Stimulated activated CD4-positive, alpha-beta T cell treated with anti-CD3 and anti-CD28 coated beads, Interleukin-1b, Interleukin-23, amount 100 ng/mL, for 1 hour (primary cell): ENCODE measurements at places on chromosomes 6 and 20.

DNA sequence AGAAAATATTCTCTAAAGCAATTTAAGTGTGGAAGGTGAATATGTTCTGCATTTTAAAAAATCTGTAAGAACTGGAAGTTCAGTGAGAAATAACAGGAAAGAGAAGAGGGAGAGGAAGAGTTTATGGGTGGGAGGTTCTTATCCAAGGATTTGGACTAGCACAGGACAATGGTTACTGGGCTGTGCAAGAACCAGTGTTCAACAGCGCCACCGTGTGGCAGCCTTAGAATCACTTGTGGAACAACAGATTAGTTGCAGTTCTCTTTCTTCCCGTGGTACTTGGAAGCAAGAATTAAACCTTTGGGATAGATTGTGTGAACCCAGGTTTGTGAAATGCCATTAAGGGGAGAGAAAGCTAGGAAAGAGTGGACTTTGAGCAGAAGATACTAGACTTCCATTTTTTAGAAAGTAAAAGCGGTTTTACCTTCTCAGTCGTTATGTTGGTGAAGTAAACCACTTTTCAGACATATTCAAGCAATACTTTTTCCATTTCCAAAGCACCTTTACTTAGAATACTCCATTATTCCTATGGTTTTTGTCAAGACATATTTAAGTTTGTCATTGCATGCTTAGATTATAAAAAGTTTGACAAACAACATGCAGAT, 436.7 kb downstream of the RNF144B start:
- DNase-seq, result no peak

DNA sequence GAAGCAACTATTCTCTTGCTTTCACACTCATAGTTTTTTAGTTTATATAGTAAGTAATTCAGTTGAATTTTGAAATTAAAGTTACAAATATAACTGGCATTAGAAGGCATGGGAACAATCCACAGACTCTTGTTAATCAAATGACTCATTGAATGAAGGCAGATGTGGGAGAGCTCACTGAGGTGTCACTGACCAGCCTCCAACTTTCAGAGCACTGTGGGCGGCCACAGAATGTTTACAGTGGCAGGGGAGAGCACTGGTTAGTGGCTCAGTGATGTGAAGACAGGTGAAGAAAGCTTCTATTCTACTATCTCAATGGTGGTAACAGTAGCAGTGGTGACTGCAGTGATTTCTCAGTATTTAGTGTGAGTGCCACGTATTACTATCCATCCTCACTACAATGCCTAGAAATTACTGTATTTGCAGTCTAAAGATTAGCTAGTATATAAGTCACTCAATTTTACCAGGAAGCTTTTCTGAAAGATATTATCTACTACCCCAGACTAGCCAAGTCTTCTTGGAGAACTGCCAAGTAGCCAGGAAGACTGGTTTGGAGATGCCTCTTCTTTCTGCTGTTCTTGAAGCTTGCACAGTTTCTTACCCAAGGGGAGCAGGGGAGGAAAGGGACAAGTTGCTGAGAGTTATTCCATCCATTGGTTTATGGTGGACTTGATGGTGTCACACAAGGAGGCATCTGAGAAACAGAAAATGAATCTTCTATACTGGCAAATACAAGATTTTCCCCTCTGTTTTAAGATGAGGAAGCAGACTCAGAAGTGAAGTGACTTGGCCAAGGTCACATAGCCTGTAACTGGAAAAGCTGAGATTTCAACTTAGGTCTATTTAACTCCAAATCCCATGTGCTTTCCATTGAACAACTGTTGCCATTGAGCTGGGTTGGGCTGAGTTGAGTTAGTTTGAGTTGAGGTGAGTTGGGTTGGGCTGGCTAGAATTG, 231.2 kb downstream of the ANKRD60 start:
- DNase-seq, result no peak

- peak; percentile 40 for DNase-seq
Measured at GRCh38 chr20:48904566-48905296, 16.8 kb upstream of the ARFGEF2 start.

- no peak for DNase-seq
Measured at GRCh38 chr6:47674673-47675072, 23.7 kb upstream of the ADGRF4 start.

DNA sequence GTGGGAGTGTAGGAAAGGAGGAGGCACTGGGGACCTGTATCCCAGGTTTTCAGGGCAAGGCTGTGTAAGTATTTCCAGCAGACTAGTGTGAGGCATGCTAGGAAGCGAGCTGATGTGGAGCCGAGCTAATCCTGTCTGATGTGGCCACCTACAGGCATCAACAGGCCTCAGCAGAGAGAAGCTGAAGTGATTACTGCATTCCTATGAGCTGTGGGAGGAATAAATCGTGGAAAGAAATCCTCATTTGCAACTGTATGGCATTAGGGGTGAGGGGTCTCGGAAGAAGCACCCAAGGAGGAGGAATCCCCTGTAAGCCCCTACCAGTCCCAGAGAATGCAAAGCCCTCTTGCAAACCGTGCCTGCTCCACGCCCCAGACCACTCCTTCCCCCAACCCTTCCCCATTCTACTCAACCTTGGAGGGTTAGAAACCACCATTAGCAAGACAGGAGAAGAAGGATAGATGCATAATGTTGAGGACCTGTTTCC, 41.6 kb downstream of the C6orf15 start:
- no peak for DNase-seq

DNA sequence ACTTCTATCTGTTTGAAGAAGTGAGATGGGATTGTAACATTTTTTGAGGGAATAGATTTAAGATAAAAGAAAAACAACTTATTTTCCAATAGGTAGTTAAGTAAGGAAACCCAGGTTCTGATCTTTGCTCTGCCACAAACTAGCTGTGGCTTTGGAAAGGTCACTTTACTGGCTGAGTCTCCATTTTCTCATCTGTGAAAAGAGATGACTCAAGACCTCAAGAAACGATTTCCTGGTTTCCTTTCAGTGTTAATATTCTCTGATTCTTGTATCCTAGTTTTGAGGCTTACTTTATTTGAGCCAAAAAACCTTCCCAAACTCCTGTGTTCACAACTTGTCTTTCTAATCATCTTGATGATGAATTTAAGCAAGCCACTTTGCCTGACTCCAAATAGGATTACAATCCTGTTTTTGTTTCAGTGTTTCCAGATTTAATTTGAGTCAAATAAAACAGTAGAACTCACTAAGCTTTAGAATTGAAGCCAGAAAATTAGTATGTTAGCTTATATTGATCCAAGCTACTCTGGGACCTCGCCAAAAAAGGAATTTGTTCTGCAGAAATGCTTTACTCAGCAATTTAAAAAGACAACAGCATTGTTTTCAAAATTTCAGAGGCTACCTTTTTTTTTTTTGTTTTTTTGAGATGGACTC, 51.1 kb downstream of the ENPP1 start:
- DNase-seq, result no peak

GRCh38 chr6:140541288-140541687, 1166.8 kb upstream of the CITED2 start:
- DNase-seq, result no peak

- DNase-seq, result no peak
Measured at GRCh38 chr6:48817333-48818051, 645.6 kb downstream of the MMUT start.
